Mucosa of gallbladder (tissue), 1 donor: ENCODE measurements at places on chromosomes 3 and 15. TPM values are rescaled to one million over a fixed set of nuclear protein-coding genes. Genes with fewer than 3 reads are reported as not detected.

ROPN1B gene
- total RNA-seq, result not detected

- DNase-seq, result no peak
Observed at GRCh38 chr3:30711151-30711550, 104.8 kb downstream of the TGFBR2 start.

GRCh38 chr3:194935061-194935460 lies 249.4 kb downstream of the FAM43A start:
- DNase-seq, result no peak

SAXO2 gene
- total RNA-seq, result 12.3 TPM

DNA sequence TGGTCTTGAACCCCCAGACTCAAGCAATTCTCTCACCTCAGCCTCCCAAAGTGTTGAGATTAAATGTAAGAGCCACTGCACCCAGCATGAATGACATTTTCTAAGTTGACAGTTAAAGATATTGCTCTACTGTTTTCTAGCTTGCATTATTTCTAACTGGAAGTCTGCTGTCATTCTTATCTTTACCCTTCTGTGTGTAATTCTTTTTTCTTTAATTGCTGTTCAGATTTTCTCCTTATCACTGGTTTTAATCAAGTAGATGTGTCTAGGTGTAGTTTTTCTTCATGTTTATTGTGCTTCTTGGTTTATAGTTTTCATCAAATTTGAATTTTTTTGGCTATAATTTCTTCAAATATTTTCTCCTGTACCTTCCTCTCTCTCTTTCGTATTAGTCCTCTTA lies 4.9 kb downstream of the PARP15 start:
- DNase-seq, result no peak

GRCh38 chr15:85380812-85381642 lies 624 bp downstream of the AKAP13 start:
- DNase-seq, result peak; percentile 24

CCR3 gene
- not detected for total RNA-seq

DNA sequence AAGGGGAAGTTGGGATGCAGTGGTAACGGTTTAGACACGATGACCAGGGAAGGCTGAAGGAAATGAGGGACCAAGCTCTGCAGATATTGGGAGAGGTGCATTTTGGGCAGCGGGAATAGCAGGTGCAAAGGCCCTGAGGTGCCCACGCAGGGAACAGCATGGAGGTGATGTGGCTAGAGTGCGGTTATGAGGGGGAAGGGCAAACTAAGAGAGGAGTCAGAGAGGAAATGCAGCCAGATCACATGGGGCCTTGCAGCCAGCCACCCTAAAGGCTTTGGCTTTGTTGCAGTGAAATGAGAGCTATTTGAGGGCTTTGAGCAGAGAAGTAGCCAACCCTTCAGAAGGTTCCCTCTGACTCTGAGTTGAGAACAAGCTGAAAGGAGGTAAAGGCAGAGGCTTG lies 2.6 kb downstream of the SPATA12 start:
- DNase-seq, result no peak

- no peak for DNase-seq
Observed at GRCh38 chr15:40845036-40845435, 1.2 kb downstream of the SPINT1 start.

- no peak for DNase-seq
Observed at GRCh38 chr15:51240066-51240465, 98.3 kb downstream of the CYP19A1 start.

PLIN1 gene
- 0.89 TPM for total RNA-seq

DNA sequence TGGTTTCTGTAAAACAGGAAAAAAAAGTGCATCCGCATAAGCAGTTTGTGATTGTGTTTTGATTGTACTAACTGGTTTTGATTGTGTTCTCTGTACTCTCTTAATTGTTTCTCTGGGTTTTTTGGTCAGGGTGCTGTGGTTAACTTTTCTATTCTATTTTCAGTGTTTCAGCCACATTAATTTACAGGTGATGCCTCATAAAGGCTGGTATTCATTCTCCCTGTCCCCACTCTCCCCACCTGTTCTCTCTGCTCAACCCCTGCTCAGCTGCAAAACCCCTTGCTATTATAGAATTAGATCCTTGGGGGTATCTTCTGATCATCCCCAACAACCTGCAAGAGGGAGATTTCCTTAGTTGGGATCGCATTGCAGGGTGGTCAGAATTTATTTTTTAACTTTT lies 285.4 kb upstream of the AZI2 start:
- DNase-seq, result no peak

DNA sequence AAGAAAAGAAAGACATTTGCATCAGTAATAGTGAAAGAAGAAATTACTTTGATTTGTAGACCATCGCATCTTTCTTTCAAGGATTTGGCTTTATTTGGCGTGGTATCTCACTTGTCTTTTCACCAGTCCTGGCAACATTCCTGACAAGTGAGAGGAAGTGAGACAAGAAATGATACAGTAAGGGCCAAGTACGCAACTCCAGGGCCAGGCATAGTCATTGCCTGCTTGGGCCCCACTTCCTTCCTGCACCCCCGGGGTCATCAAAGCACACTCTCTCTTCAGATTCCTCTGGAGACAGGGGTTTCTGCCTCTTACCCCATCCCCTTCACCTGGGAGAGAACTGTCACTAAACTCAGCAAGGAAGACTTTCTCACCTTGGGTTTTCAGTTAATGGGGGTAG lies 55.1 kb downstream of the CD47 start:
- DNase-seq, result no peak

DNA sequence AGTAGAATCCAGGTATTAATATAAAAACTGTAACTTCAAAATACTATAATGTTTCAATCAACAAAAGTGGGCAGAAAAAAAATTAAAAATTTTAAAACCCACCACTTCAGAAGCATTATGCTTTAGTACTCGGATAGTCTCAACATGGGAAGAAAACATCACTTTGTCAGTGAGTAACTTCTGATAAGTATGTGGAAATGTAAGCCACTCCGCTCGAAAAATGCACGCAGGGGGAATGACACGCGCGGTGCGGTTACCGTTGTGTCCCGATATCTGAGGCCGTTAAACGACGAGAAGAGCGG lies 656 bp downstream of the NGLY1 start:
- DNase-seq, result no peak

DNA sequence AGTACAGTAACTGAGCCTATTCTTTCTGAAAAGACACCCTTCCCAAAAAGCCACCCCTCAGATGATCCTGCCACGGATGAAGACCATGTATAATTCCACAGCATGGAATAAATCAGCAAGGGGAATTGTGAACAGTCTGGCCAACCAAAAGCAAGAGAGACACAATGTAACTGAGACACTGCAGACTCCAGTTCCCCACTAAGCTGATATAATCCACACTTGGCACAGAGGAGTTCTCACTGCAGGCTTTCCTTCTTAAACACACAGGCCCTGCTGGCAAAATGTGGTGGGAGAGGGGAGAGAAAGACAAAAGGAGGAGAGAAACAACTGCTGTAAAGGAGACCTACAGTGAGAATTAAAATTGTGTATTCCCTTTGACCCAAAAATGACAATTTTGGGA lies 12.7 kb downstream of the GPR156 start:
- no peak for DNase-seq

DNA sequence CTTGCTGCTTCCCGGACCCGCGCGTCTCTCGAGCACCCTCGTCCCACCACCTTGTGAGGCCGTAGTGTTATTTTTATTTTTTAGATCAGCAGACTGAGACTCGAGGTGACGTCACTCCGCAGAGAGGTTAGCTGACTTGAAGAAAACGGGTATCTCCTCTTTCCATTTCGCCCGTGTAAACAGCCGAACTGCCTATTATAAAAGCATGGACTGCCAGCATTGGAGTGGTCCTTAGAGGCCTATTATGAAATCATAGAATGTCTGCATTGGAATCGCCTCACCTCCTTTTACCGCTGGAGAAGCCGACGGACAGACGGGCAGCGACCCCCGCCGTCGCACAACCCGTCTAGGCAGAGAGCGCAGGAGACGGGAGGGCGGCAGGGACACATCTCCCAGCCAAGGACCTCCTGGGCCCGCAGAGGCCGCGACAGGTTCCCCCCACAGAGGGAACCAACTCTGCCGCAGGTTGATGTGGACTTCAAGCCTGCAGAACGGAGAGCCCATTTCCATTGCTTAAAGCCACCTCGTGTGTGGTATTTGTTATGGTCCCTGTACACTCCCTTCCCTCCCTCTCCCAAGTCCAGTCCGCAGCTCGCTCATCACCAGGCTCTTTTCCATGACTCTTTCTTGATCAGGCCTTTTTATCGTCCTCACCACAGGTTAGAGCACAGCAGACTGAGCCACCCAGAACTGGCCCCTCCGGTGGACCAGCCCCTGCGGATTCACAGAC lies 540 bp upstream of the PPP1R2 start:
- DNase-seq, result no peak

DNA sequence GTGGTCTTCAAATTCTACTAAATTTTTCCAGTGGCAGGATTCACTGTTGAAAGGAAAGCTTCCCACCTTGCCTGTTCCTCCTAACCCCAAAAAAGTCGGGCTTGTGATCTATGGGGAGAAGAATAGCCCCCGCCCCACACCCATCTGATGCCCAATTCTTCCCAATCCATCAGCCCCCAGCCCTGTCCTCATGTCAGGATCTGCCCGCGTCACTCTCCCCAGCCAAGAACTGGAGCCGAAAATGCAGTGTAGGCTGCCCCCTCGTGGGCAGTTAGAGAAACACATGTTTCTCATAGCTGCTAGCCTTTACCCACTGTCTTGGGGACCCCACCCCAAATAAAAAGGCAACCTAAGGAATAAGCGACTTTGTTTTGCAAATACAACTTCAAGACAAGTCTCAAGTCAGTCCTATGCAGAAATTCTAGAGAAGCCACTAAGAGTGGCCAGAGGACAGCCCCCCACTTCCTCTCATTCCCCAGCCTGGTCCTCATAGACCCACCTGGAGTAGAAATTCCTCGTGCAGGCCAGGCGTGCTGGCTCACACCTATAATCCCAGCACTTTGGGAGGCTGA lies 13.0 kb upstream of the CSK start:
- DNase-seq, result no peak

- no peak for DNase-seq
Observed at GRCh38 chr3:16514021-16514700, 662 bp upstream of the RFTN1 start.

ROBO1 gene
- total RNA-seq, result 9.6 TPM

DNA sequence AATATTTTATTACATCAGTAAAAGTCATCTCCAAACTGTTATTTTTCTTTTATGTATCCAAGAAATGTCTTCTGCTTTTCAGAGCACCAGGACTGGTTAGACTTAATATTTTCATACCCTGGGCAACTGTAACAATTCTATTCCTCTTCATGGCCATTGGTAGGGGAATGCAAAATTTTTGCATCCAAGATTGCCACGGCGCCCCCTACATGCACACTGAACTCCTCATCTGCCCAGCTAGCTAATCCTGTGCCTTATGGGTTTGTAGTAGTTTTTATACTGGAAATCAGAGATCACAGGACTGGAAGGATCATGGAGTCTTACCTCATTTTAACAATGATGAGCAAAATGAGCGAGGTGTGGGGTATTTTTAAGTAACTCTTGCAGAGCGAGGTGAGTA lies 74.2 kb downstream of the CRTC3 start:
- DNase-seq, result no peak

ZIC1 gene
- total RNA-seq, result 0.06 TPM
